Right ventricle myocardium superior (tissue), 1 donor: ENCODE measurements at places on chromosomes 4 and X. TPM values are rescaled to one million over a fixed set of nuclear protein-coding genes. Genes with fewer than 3 reads are reported as not detected.

The ADGRG4 gene
- not detected for total RNA-seq

DNA sequence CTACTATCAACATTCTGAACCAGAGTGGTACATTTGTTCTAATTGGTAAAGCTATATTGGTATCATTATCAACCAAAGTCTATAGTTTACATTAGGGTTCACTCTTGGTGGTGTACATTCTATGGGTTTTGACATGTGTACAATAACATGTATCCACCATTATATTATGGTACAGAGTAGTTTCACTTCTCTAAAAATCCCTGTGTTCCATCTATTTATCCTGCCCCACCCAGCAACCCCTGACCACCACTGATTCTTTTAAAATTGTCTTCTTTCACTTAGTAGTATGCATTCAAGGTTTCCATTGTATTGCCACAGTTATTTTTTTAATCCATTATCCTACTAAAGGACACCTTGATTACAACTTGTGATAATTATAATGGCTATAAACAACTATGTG lies 15.3 kb upstream of the TMPRSS11D start:
- DNase-seq = no peak

DNA sequence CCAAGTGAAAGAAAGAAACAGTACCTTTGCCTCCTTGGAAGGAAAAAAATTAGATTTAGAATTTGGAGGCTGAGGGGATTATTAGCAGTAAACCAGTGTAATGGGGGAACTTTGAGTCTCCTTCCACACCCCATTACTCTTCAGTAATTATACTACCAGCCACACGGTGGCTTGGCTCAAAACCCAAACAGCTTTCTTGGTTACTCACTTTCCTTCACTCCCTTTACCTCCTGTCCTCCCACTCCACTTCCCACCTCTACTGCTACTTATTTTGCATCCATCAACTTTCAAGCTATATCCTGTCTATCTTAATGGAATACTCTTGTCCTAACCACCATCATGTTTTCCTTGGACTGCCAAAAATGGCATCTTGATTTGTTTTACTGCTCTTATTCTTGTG lies 310.6 kb upstream of the AADAT start:
- no peak for DNase-seq

DNA sequence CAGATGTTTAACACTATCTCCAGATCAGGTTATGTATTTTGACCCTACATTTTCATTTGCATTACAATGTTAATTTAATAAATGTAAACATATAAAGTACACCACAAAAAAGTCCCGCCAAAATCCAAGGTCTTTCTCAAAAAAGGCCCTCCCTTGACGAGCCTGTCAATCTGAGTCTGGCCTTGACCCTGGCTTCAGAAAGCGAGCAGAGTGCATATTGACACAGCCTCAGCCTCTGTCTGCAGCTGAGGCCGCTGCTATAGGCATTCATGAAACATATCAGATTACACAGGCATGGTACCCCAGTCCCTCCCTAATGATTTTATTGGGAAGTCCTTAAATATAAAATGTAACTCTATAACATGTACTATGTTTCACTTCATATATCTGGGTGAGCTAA lies 6.2 kb downstream of the MBNL3 start:
- no peak for DNase-seq

The PITX2 gene
- not detected for total RNA-seq

DNA sequence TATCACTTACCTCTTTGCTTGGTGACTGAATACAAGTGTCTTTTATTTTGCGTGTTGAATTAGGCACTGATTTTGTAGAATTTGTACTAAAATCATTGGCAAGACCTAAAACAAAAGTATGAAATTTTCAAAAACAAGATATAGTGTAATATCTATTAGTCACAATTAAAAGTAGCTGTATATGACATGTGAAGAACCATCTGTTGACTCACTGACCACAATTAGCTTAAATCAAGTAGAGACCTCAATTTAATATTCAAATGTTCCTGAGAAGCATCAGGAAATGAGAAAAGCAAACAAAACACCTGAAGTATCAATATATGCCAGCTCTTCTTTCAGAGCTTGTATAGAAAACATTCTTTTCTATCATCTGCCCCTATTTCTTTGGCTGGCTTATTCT lies 5.5 kb downstream of the CENPC start:
- no peak for DNase-seq

DNA sequence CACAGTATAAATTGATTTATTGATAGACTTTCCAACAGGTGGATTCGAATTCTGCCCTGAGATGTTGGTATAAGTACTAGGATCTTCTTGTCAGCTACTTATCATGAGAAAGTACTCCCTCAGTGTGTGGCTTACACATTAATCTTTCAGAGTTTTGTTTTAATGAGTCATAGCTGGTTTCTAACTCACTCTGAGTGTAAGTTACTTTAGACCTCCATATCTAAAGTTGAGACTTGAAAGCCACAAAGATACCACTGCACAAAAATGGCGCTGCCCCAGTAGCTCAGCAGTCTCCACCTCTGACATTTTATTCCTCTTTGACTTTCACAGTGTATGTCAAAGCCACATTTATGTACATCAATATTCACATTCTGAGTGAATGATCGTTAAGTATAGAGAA lies 318.5 kb downstream of the ARAP2 start:
- no peak for DNase-seq

The CFAP99 gene
- not detected for total RNA-seq

The NLGN3 gene
- total RNA-seq = 0.38 TPM

GRCh38 chrX:9135901-9136510 lies 102.1 kb upstream of the FAM9B start:
- no peak for DNase-seq

The SAGE1 gene
- not detected for total RNA-seq

- DNase-seq = no peak
These were observed 118.6 kb downstream of the LRBA start for GRCh38 chr4:150896497-150896896.

The MSX1 gene
- 3.9 TPM for total RNA-seq

The APELA gene
- not detected for total RNA-seq

GRCh38 chr4:86948276-86948675 lies 13.5 kb downstream of the AFF1 start:
- no peak for DNase-seq

DNA sequence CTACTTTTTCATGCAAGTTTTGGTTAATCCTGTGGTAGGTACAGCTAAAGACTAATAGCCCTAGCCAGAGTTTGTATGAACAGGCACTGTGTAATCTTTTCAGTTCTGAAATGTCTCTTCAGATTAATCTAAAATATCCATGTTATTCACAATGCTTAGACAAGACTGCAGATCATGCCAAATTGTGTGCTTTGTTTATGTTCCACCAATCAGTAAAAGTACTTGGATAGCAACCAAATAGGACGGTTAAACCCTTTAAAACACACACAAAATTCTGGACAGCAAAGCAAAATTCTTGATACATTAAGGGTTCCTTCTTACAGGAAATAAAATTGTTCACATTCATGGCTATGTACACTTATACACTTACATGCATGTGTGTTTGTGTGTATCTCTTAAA lies 139.1 kb downstream of the KLHL13 start:
- DNase-seq = no peak
